ENCODE measurements at places on chromosomes 16 and 17.

GRCh38 chr17:74024871-74025531 lies 178.5 kb upstream of the RPL38 start:
- no peak for DNase-seq
- H3K27ac ChIP-seq, result no peak overlapping the region
- H3K36me3 ChIP-seq, result no peaks in the 10 kb centered on the region
- no peak overlapping the region for H3K4me3 ChIP-seq
- H3K4me1 ChIP-seq, result no peaks in the 10 kb centered on the region

DNA sequence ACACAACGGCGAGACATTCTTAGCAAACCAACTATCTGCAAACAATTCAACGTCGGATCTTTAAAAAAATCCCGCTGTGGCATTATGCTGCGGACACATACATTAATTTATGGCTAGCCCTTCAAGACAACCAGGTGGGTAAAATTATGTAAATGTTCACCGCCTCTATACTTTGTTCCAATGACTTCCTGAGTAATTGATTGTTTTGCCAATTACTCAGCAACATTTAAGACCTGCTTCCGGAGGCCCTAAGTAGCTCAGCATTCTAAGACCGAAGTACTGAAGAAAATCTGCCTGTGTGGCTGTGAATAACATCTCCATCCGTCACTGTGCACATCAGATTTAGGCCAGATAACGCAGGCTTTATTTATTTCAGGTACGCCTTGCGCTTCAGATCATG lies 23.3 kb downstream of the QPRT start:
- H3K27ac ChIP-seq, result peak overlapping the region; percentile 62
- H3K4me1 ChIP-seq, result no peaks in the 10 kb centered on the region
- DNase-seq, result no peak
- no peaks in the 10 kb centered on the region for H3K36me3 ChIP-seq
- H3K27me3 ChIP-seq, result no peaks in the 10 kb centered on the region
- no peak overlapping the region for H3K4me3 ChIP-seq

GRCh38 chr16:24036614-24037013 lies 200.8 kb downstream of the PRKCB start:
- H3K27ac ChIP-seq, result no peak overlapping the region
- H3K4me1 ChIP-seq, result no peaks in the 10 kb centered on the region
- H3K4me3 ChIP-seq, result no peak overlapping the region
- H3K36me3 ChIP-seq, result no peaks in the 10 kb centered on the region
- no peak for DNase-seq

DNA sequence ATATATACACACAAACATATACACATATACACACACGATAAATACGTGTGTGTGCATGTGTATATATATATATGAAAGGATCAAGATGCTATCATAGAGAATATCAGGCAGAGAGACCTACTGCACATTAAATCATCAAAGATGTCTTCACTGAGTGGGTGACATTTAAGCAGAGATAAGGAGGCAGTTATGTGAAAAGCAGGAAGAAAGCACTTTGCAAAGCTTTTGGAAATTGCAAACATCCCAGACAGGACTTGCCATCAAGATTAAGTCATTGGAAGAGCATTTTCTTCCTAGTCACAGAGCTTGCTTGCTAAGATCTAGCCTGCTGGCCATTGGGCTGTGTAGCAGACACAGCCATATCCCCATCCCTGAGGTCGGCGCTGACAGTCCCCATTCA lies 56.4 kb downstream of the VAT1L start:
- H3K36me3 ChIP-seq, result no peaks in the 10 kb centered on the region
- no peaks in the 10 kb centered on the region for H3K27me3 ChIP-seq
- no peaks in the 10 kb centered on the region for H3K4me1 ChIP-seq

DNA sequence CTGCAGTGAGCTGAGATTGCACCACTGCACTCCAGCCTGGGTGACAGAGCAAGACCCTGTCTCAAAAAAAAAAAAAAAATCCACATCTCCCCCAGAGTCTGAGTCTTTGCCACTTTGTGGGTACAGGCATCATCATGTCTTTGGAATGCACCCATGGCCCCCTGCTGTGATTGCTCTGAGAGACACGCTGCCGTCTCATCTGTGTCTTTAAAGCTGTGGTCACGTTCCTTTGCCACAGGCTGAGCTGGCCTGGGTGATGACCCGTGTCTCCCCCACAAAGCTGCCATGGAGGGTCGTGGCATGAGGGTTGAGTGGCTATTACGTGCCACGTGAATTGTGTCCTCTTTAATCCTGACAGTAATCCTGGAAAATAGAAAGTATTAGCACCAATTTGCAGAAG lies 20.2 kb downstream of the CRISPLD2 start:
- peaks cover 15% of the 10 kb centered on the region for H3K4me1 ChIP-seq
- no peak overlapping the region for H3K27ac ChIP-seq
- no peak for DNase-seq
- H3K36me3 ChIP-seq, result peaks cover 25% of the 10 kb centered on the region
- H3K4me3 ChIP-seq, result no peak overlapping the region
- no peaks in the 10 kb centered on the region for H3K27me3 ChIP-seq

DNA sequence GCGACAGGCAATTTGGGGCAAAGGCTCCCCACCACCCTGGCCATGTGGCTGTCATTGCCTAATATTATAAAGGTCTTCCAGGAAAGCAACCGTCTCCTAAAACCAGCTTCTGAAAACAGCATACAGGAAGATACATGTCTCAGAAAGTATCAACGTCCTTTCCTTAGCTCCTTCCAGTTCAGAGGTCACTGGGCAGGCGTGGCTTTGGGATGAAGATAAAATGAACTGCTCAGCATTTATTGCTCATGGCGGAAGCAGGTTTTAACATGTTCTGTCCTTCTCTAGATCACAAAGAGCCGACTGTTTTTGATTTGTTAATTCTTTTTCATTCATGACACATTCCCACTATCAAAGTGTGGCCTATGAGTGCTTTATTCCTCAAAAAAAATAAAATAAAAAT lies 8.0 kb downstream of the CFAP20 start:
- peaks cover 6% of the 10 kb centered on the region for H3K36me3 ChIP-seq
- H3K27me3 ChIP-seq, result no peaks in the 10 kb centered on the region
- peaks cover 59% of the 10 kb centered on the region for H3K4me1 ChIP-seq
- no peak overlapping the region for H3K4me3 ChIP-seq

DNA sequence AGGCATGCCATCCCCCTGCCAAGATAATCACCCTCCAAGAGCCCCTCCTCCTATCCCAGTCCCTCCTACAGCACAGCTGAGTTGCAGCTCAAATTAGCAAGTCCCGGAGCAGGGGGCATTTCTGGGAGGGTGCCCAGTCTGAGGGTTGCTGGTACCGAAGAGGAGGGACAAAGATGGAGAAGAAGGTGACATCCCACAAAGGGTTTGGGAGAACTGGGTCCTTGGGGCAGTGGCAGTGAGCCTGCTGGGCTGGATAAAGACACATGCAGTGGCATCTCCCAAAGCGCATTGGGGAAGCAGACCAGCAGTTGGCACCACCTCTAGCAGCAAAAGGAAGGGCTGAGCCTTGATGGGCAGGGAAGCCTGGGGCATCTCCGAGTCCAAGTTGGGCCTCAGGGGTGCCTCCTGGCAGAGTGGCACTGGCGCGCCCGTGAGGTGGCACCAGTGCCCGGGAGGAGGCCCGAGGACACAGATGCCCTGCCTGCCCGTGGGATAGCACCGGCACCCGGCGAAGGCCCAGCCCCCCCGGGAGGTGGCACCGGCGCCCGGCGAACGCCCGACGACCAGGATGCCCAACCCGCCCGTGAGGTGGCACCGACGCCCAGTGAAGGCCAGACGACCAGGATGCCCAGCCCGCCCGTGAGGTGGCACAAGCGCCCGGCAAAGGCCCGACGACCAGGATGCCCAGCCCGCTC lies 622 bp downstream of the TOM1L2 start:
- H3K27ac ChIP-seq, result peak overlapping the region; percentile 97
- DNase-seq, result no peak
- no peaks in the 10 kb centered on the region for H3K27me3 ChIP-seq
- H3K4me1 ChIP-seq, result peaks cover 57% of the 10 kb centered on the region

DNA sequence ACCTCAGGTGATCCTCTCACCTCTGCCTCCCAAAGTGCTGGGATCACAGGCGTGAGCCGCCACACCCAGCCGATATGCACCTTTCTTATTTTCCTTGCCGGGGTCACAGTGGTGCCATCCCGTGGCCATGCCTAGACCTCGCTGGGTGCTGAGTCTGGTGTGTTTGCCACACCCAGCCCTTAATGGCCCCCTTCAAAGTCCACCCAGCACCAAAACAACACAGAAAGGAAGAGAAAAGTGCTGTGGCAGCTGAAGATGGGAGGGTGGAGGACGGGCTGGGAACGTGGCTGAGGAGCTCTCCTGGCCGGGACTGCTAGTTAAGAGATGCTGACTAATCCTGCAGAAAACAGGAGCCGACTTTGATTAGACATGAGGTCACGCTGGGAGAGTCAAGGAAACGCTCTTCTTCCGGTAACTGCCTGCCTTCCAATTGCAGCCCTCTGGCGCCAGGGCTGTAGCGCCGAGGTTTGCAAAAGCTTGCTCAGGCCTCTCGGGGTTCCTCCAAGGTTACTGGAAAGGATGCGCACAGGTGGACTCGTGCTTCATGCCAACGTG lies 10.9 kb downstream of the SLC43A2 start:
- H3K36me3 ChIP-seq, result no peaks in the 10 kb centered on the region
- peak overlapping the region; percentile 2 for H3K27ac ChIP-seq
- H3K27me3 ChIP-seq, result no peaks in the 10 kb centered on the region
- H3K4me3 ChIP-seq, result no peak overlapping the region

DNA sequence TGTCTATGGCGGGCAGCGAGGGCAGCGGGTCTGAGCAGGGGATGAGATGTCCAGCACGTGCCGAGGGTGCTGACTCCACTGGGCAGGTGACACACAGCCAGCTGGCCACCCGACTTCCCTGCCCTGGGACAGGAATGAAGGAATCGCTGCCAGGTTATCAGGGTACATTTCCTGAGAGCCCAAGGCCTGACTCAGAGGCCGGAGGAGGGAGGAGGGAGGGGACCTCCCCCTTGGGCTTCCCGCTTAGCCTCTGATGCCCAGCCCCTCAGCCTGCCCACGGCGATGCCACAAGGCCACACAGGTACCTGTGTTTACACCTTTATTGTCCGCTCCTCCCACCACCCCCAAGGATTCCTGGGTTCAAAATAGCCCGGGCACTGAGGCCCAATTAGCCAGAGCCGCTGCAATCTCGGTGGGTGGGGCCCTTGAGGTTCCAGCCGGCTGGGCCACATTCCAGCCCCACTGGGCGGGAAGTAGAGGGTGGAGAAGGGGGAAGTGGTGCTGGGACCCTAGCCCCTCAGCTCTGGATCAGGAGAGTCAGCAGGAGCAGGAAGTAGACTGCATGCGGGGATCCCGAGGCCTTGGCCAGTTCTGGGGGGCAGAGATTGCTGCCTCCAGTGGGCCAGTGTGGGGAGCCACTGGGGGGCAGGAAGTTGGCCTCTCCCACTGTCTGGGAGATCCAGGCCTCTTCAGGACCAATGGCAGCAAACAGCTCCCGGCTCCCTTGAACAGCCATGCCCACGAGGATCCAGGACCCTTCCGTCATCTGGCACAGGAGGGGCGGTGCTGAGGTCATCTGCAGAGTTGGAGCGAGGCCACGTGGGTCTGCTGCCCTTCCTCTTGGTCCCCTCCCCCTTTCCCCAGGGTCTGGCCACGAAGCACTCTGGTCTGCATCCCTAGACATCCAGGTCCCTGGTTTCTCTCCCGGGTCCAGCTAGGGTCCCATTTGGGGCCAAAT lies 3.4 kb upstream of the PRSS8 start:
- peaks cover 12% of the 10 kb centered on the region for H3K4me1 ChIP-seq
- H3K36me3 ChIP-seq, result no peaks in the 10 kb centered on the region
- peak overlapping the region; percentile 52 for H3K27ac ChIP-seq
- no peak overlapping the region for H3K4me3 ChIP-seq
- no peak for DNase-seq

- H3K4me3 ChIP-seq, result no peak overlapping the region
- H3K27ac ChIP-seq, result no peak overlapping the region
- peaks cover 22% of the 10 kb centered on the region for H3K4me1 ChIP-seq
- no peaks in the 10 kb centered on the region for H3K27me3 ChIP-seq
- no peaks in the 10 kb centered on the region for H3K36me3 ChIP-seq
- DNase-seq, result no peak
These were observed 5.1 kb upstream of the SLC16A11 start for GRCh38 chr17:7048968-7049367.

DNA sequence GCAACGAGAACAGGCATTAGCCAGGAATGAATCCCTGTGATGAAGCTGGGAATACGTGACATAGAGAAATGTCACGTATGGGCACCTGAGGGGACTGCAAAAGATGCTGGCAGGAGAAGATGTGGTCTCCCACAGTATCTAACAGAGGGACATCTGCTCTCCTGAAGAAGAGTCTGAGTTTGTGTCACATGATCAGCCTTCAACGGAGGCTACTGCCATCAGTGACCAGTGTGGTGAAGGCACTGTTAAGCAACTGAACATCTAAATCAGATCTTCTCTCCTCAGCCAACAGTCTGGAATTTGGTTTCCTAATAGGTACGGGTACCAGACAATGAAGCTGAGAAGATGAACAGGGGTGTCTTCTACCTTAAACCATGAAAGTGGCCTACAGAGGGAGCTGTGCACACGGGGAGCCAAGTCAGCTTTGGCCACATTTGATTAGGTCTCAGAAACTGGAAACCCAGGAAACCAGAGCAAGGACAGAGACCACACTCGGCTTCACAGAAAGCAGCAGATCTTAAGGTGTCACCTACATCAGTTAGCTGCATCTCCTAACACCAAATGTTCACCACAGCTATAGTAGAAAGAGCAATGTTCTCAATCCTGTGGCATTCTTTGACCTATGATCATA lies 41.8 kb downstream of the BRD7 start:
- peaks cover 5% of the 10 kb centered on the region for H3K4me1 ChIP-seq
- DNase-seq, result no peak
- H3K27ac ChIP-seq, result no peak overlapping the region
- H3K27me3 ChIP-seq, result no peaks in the 10 kb centered on the region
- H3K4me3 ChIP-seq, result no peak overlapping the region
- no peaks in the 10 kb centered on the region for H3K36me3 ChIP-seq

DNA sequence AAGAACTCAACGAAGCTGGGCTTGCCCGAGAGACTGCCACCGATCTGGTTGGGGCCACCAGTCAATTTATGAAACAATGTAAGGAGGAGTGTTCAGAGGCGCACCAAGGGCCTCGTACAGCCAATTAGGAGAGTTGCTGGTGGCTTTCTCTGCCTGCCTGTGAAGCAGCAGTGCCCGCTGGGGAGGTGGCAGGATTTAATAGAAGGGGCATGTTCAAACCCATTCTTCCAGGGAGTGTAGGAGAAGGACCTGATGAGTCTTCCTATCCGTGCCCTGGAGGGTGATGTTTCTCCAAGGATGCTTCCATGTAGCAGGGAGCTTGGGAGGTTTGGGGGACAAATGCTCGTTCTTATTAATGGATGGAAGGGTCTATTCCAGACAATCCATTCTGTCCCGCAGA lies 178.4 kb downstream of the CCDC182 start:
- no peak for DNase-seq
- no peak overlapping the region for H3K27ac ChIP-seq
- no peaks in the 10 kb centered on the region for H3K36me3 ChIP-seq
- H3K4me3 ChIP-seq, result no peak overlapping the region
- no peaks in the 10 kb centered on the region for H3K27me3 ChIP-seq
- peaks cover 11% of the 10 kb centered on the region for H3K4me1 ChIP-seq

- no peaks in the 10 kb centered on the region for H3K27me3 ChIP-seq
- H3K4me3 ChIP-seq, result no peak overlapping the region
- no peak overlapping the region for H3K27ac ChIP-seq
- peaks cover 6% of the 10 kb centered on the region for H3K36me3 ChIP-seq
These were observed 64.9 kb downstream of the ARHGAP17 start for GRCh38 chr16:24950275-24950674.

Measured in tibial nerve (tissue), 4 donors.